ENCODE measurements at places on chromosomes 11 and 22.

GRCh38 chr11:98766903-98767302, 253.8 kb upstream of the CNTN5 start:
- no peak for DNase-seq
- no peak overlapping the region for H3K27ac ChIP-seq
- H3K36me3 ChIP-seq: no peaks in the 10 kb centered on the region
- H3K4me1 ChIP-seq: no peaks in the 10 kb centered on the region

- DNase-seq: no peak
- no peaks in the 10 kb centered on the region for H3K27me3 ChIP-seq
- no peaks in the 10 kb centered on the region for H3K4me1 ChIP-seq
- no peak overlapping the region for H3K27ac ChIP-seq
Observed at GRCh38 chr22:36279219-36279666, 26.3 kb downstream of the APOL1 start.

GRCh38 chr11:42976636-42977217, 335.1 kb upstream of the API5 start:
- H3K36me3 ChIP-seq: no peaks in the 10 kb centered on the region
- no peaks in the 10 kb centered on the region for H3K27me3 ChIP-seq
- DNase-seq: no peak
- no peaks in the 10 kb centered on the region for H3K4me1 ChIP-seq
- no peak overlapping the region for H3K4me3 ChIP-seq
- no peak overlapping the region for H3K27ac ChIP-seq

- no peaks in the 10 kb centered on the region for H3K27me3 ChIP-seq
- no peaks in the 10 kb centered on the region for H3K36me3 ChIP-seq
- H3K4me3 ChIP-seq: no peak overlapping the region
- peaks cover 3% of the 10 kb centered on the region for H3K4me1 ChIP-seq
- no peak for DNase-seq
- H3K27ac ChIP-seq: no peak overlapping the region
Observed at GRCh38 chr11:134518616-134519389, 106.8 kb upstream of the B3GAT1 start.

- no peaks in the 10 kb centered on the region for H3K36me3 ChIP-seq
- DNase-seq: no peak
- H3K27me3 ChIP-seq: no peaks in the 10 kb centered on the region
- H3K4me3 ChIP-seq: no peak overlapping the region
Observed at GRCh38 chr11:34647532-34647931, 26.6 kb downstream of the EHF start.

DNA sequence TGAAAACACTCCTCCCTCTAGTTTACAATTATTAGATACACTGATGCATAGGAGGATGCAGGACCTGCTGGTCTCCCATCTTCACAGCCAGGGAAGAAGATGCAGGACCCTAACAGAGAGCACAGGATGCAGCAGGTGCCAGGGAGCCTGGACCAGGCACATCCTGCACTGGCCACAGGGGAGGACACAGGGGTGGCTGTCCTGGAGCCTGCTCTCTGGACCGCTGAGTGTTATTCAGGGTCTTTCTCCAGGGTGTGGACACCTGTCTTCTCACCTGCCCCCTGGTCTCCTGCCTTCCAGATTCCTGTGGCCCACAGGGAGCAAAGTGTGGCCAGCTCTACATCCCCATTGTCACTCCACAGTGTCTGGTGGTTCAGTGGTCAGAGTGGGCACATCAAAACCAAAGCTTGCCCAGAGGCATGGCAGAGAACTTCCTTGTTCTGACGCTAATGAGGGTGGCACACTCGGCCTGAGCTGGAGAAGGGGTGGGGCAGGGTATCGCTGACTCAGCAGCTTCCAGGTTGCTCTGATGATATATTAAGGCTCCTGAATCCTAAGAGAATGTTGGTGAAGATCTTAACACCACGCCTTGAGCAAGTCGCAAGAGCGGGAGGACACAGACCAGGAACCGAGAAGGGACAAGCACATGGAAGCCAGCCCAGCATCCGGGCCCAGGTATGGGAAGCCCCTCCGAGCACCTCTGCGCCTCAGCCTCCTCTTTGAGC, at the start of gene APOBEC3A:
TSS of gene APOBEC3A (plus strand) at position 564 of the 725 bp plus-strand sequence. CDS start at position 647, 83 bp downstream.
- no peaks in the 10 kb centered on the region for H3K36me3 ChIP-seq
- H3K4me3 ChIP-seq: no peak within 1 kb of the TSS
- no peak within 1 kb of the TSS for H3K27ac ChIP-seq
- no peaks in the 10 kb centered on the region for H3K27me3 ChIP-seq

- H3K4me3 ChIP-seq: peak overlapping the region; percentile 82
- peaks cover 3% of the 10 kb centered on the region for H3K4me1 ChIP-seq
- H3K36me3 ChIP-seq: peaks cover 2% of the 10 kb centered on the region
- H3K27ac ChIP-seq: no peak overlapping the region
- peak; percentile 40 for DNase-seq
- no peaks in the 10 kb centered on the region for H3K27me3 ChIP-seq
Observed at GRCh38 chr11:2990617-2991451, 1.3 kb downstream of the NAP1L4 start.

DNA sequence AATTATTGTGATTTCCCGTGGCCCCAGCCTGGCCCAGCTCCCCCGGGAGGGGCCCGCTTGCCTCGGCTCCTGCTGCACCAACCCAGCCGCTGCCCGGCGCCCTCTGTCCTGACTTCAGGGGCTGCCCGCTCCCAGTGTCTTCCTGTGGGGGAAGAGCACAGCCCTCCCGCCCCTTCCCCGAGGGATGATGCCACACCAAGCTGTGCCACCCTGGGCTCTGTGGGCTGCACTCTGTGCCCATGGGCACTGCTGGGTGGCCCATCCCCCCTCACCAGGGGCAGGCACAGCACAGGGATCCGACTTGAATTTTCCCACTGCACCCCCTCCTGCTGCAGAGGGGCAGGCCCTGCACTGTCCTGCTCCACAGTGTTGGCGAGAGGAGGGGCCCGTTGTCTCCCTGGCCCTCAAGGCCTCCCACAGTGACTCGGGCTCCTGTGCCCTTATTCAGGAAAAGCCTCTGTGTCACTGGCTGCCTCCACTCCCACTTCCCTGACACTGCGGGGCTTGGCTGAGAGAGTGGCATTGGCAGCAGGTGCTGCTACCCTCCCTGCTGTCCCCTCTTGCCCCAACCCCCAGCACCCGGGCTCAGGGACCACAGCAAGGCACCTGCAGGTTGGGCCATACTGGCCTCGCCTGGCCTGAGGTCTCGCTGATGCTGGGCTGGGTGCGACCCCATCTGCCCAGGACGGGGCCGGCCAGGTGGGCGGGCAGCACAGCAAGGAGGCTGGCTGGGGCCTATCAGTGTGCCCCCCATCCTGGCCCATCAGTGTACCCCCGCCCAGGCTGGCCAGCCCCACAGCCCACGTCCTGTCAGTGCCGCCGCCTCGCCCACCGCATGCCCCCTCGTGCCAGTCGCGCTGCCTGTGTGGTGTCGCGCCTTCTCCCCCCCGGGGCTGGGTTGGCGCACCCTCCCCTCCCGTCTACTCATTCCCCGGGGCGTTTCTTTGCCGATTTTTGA, 3.3 kb upstream of the ANKRD13D start:
- no peak overlapping the region for H3K4me3 ChIP-seq
- H3K27me3 ChIP-seq: no peaks in the 10 kb centered on the region
- peaks cover 17% of the 10 kb centered on the region for H3K4me1 ChIP-seq

DNA sequence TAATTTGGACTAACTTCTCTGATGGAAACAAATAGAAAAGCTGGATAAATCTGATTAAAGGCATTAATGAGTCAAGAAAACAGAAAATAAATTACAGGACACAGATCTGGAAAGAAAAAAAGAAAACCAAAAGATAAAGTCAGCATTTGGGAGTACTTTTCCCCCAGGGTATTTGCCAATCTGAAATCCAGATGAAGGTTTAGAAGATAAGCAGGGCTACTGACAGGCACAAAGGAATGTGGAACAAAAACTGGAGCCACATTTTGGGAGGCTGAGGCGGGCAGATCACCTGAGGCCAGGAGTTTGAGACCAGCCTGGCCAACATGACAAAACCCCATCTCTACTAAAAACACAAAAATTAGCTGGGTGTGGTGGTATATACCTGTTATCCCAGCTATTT, 57.2 kb downstream of the SBF2 start:
- peak overlapping the region; percentile 62 for H3K27ac ChIP-seq
- no peaks in the 10 kb centered on the region for H3K27me3 ChIP-seq
- peaks cover 5% of the 10 kb centered on the region for H3K4me1 ChIP-seq
